NCI-H2029 treated with DMSO at 0.1 percent for 48 hours (cell line): ENCODE measurements at places on chromosomes 12 and 14.

DNA sequence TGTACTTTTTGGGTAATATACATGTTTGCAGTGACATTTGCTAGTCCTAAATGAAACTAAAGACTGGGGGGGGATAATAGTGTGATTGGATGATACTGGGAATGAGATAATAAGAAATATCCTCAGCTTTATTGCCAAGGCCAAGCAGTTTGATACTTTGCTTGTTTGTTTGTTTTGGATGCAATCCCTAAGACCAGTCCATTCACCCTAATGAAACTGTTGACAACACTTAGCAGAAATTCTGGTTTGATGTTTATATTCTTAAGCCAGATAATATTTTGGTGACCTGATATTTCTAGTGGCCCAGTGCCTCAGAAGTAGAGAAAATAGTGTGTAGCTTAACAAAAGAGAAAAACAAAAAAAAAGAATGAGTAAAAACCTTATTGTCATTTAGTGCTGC is 1.8 kb downstream of the PHC1 start:
- DNase-seq: no peak

- no peak for DNase-seq
Measured at GRCh38 chr14:77961847-77962580, 162.1 kb downstream of the ADCK1 start.

DNA sequence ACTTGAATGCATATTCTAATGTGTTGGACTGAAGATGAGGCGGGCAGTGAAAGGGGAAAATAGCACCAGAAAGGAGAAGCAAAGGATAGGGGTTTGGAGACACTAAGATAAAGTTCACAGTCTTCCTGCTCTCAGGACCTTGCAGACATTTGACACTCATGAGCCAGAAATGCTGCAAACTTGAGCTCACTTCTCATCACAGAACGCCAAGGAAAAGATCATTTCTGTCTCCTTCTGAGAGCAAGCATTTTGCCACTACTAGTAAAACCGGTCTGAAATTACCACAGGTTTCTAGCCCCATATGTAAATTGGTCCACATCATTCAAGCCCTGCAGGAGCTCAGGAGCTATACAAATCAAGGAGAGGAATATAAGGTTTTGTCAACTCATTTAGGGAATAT is 44.6 kb upstream of the ANO2 start:
- DNase-seq: no peak

DNA sequence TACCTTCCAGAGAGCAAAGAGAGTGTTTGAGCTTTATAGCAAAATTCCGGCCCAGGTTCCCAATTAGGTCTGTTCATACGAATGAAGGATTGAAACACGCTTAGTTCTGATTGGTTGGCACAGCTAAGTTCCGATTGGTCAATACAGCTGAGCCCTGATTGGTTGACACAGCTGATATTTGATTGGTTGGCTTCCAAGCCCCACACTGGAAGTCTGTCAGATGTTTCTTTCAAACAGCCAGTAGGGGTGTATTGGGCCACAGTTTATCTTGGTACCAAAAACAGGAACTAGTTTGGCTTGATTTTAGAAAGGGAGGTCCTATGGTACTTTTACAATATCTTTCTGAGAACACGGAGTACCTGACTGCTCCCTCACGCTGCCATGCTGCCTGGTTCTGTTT is 93.4 kb downstream of the CAND1 start:
- DNase-seq: no peak

- no peak for DNase-seq
Measured at GRCh38 chr12:54592316-54592715, 3.9 kb upstream of the PPP1R1A start.

- no peak for DNase-seq
Measured at GRCh38 chr14:92563765-92564285, 50.2 kb downstream of the RIN3 start.

DNA sequence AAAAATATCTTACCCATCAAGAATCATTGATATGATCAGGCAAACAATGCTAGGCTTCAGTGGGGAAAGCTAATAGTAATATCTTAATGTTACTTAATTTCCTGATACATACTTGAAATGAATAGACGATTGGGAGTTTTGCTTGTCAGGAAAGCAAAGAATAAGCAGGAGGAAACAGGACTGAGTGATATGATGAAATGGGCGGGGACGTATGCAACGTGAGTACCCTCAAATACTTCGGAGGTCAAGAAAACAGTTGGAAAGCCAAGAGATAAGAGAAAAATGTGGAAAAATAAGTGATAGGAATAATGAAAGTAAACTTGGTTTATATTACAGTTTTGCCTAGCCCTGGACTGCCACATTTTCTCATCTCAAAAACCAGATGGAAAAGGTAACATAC is 49.2 kb downstream of the METTL25 start:
- DNase-seq: no peak

GRCh38 chr12:132422381-132423043 is 67.4 kb upstream of the FBRSL1 start:
- DNase-seq: no peak

DNA sequence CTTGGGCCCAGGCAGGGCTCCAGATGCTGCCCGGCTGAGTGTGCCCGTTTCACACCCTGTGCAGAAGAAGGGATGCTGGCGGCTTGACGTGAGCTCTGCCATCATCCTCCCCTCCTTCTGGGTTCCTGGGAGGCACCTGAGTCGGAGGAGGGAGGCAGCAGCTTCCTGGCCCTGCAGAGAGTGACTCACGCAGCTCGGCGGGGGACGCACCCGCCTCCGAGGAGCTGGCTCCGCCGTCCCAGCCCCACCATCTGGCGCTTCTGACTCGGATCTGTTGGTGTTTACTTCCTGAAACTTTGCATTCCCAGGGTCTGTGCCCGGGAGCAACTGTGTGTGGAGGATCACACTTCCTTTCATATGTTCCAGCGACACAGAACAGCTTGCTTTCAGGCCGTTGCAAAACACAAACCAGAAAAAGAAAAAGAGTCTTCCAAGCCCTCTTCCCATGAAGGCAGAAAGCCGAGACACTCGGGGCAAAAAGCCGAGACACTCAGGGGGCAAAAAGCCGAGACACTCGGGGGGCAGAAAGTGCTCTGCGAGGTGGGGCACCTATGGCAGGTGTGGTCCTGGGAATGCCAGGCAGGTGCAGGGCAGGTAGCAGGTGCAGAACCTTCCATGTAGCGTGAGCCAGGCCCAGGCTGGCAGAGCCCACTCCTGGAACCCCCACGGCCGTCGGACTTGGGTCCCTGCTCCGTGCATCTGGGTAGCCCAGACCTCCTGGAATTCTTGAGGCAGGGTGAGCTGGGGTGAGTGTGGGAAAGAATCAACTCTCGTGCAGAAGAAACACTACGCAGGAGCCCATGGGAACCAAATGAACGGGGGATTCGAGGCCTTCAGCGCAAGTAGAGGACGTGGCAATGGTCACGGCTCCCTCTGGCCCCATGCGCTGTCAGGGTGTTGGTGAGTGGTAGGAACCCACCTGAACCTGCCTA is 27.6 kb upstream of the GALNT9 start:
- no peak for DNase-seq

DNA sequence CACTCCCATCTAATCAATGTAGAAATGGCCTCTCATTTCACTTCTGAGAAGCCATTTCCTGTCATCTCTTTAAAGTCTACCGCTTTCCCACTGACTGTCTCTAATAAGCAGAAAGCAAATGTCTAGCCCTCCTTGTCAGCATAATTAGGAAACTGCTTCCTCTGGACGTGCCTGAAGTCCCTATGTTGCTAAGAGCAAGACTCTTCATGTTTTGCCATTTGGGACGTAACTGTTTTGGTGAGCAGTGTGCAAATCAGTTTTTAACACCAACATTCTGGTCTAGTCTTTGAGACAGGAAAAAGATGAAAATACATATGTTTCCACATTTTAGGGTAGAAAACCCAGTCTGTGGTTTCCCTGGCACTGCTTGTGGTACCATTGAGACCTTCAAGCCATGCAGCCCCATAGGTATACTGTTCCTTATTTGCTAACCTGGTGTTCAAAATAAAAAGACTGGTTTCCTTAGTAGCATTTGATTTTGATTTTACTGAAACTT is 22.2 kb downstream of the IFNG start:
- no peak for DNase-seq

DNA sequence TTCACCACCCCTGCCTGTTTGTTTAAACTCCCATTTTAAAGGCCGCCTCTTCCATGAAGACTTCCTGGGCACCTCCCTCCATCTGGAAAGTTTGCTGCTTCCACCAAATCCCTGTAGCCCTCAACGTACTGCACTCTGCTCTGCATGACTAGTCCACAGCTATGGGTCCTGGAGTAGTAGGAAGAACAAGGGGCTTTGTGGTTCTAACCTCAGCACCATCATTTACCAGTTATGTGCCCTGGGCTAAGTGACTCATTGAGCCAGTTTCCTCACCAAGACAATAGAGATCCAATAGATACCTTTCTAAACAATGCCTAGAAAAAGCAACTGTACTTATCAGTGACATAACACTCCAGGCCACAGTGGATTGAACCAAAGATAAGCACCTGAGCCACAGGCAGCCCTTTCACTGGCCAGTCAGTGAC is 8.5 kb upstream of the LTBP2 start:
- DNase-seq: no peak

- no peak for DNase-seq
Measured at GRCh38 chr12:39581592-39581991, 38.0 kb downstream of the ABCD2 start.

DNA sequence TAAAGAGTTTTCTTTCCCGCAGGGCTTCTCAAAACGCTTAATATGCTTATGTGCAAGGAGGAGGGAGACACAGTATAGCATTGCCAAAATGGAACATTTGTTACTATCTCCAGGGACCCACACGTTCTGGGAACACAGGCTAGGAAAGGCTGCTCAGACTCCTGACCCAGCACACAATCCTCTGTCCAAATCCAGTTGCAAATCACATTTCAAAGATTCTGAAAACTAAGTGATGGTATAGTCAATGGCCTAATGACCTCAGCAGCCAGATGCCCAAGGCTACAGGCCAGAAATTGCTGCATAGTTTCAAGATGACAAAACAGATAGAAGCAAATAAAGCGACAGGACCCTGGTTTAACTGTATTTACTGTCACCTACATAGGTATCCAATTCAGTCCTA is 97.0 kb upstream of the GRIP1 start:
- DNase-seq: no peak

DNA sequence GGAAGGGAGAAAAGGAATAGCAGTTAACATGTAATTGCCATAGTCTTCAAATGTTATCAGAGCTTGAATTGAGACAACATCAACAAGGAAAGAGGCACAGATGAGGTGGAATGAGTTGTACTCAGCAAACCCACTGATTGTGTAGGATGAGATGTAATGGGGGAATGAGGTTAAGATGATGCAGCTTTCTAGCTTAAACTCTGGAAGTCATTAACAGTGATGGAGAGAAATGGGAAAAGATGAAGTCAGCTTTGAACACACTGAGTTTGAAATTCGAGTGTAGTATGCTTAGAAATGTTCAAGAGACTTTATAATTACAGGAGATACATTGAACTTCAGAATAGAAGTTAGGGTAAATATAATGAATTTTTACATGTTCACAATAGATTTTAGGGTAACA is 106.9 kb downstream of the PRKD1 start:
- no peak for DNase-seq

- peak; percentile 65 for DNase-seq
Measured at GRCh38 chr12:95918194-95918993, 24.0 kb downstream of the CCDC38 start.

- DNase-seq: no peak
Measured at GRCh38 chr14:85714069-85714468, 184.1 kb downstream of the FLRT2 start.

- DNase-seq: no peak
Measured at GRCh38 chr12:88638388-88638787, 58.1 kb upstream of the KITLG start.

- no peak for DNase-seq
Measured at GRCh38 chr12:101710288-101710687, 12.8 kb downstream of the CHPT1 start.

- DNase-seq: no peak
Measured at GRCh38 chr12:67750513-67751183, 102.1 kb downstream of the DYRK2 start.

DNA sequence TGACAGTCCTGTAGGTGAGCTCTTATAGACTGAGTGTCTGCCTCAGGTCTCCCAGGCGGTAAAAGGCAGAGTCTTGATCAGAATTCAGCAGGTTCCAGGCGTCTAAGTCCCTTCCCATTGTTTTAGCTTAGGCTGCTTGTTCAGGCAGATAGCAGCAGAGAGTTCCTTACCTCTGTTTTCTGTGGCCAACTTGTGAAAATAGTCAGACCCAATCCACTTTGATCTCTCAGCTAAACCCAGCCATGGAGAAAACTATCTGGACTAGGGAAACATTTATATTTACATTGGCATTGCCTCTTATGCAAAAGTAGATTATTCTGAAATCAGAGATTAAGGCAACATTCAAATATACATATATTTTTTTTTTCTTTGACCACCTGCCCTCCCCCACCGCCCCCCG is 21.4 kb downstream of the CCDC62 start:
- DNase-seq: no peak

- no peak for DNase-seq
Measured at GRCh38 chr12:68589194-68589593, 21.5 kb upstream of the RAP1B start.

DNA sequence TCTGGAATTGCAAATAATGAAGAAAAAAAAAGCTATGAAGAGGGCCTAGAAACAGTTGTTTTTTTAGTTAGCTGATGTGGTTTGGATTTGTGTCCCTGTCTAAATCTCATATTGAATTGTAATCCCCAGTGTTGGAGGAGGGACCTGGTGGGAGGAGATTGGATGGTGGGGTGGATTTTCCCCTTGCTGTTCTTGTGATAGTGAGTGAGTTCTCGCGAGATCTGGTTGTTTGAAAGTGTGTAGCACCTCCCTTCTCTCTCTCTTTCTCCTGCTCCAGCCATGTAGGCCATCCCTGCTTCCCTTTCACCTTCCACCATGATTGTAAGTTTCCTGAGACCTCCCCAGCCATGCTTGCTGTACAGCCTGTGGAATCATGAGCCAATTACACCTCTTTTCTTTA is 126.1 kb downstream of the ASCL4 start:
- no peak for DNase-seq

DNA sequence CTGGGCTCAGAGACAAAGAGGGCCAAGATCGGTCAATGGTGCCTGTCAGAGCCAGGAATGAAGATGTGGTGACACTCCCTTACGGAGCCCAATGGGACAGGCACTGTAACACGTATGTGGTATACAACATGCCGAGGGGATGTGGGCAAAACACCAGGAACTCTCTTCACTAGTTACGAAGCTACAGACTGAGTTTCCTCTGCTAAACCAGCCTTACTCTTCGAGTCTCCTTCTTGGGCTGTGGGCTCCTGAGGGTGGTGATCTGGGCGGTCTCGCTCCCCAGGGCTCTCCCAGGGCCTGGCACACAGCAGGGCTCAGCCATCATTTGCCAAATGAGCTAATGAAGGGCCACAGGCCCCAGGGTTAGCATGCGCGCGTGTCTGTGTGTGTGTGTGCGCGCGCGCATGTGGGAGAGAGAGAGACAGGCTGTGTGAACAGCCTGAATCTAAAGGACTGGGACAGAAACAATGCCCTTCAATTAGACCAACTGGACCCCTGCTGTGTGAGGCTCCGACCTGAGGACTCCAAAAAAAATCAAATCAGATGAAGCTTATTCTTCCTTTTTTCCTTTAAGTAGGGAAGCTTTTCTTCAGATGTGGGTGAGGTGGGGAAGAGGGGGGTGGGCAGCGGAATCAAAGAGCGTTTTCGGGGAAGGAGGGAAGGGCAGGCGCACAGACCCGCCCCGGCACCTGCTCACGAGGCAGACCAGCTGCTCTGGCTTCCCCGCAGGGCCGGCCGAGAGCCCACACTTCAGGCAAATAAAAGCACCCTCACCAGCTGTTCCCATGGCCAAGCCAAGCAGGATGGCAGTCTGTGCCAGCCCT is 42.5 kb downstream of the CCDC88C start:
- DNase-seq: no peak

- DNase-seq: no peak
Measured at GRCh38 chr12:56326533-56326932, 7.3 kb downstream of the PAN2 start.
